GDM1 (cell line): ENCODE measurements at places on chromosomes 12 and 14.

DNA sequence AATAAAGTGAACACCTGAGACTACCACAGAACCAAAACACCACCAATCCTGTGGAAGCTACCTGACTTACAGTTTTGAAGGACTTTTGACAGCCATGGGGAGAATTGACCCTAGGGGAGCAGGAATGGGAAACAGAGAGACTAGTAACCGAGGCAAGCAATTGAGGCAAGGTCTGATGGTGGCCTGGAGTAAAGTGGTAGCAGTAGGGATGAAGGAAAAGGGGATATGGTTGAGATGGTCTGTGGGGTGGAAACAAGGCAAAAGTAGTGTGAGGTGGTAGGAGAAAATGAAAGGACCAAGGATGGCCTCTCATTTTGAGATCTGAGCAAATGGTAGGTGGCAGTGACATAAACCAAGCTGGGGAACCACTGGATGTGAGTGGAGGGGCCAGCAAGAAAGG lies 4.2 kb upstream of the IRF9 start:
- DNase-seq = no peak

DNA sequence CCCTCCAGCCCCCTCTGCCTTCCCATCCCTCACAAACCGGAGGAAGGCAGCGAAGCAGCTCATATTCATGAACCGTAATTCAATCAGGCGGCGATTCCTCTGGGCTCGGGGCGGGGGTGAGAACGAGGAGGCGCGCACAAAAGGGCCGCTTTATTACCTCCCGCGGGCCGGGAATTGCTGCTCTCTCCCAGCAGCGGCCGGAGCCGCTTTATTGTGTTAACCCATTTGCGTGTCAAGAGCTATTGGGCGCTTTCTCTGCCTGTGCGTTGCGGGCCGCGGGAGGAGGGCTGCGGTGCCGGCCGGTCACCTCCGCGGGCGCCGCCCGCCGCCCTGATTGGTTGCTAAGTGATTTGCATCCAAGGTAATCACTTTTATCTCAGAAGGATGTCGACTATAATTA lies 4.8 kb downstream of the FAM222A start:
- no peak for DNase-seq

GRCh38 chr12:95473231-95473883 lies 595 bp upstream of the METAP2 start:
- no peak for DNase-seq

DNA sequence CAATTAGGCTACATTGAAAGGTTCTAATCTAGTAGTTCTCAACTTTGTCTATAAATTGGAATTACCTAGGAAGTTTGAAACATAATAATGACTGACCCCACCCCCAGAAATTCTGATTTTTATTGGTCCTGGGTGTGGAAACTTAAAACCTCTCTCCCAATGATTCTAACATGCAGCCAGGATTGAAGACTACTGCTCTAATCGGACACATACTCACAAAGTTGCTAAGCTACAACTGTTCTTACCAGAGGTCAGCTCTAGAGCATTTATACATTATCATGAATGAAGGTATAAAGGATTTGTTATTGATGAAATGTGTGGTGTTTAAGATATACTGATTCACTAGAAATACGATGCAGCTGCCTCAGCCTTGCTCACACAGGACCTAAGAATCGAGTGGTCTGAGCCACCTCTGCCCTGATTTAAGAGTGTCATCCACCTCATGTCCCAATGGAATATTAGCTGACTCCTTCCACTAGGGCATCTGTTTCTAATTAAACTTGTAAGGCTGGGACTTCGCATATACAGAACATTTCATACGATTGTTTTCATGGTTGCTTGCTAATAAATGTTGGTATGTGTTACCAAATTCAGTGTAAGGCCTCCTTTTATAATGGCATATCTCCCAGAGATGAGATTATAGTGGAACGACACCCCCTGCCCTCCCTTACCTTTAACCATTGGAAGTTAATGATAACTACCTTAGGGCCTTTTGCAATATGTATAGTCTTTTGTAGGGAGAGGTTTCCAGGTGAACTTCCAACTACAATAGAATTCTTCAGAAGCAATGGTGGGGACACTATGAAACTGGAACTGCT lies 410.8 kb upstream of the PDE3A start:
- no peak for DNase-seq

DNA sequence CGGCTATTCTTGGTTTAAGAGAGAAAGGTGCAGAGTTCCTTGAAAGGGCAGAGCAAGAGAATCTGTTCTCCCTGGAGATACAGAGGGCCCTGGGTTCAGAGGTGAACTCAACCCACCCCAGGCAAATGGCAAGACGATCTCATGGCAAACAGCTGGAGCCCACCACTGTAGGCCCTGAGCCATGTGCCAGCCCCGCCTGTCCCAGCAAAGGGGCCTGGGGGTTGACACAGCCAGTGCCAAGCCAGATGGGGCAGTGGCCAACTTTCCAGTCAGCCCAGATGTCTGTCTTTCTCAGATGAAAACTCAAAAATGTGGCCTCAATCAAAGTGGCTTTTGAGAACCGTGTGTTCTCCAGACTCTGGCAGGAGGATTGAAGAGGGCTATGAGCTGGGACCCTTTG lies 51.8 kb downstream of the ISCA2 start:
- no peak for DNase-seq

DNA sequence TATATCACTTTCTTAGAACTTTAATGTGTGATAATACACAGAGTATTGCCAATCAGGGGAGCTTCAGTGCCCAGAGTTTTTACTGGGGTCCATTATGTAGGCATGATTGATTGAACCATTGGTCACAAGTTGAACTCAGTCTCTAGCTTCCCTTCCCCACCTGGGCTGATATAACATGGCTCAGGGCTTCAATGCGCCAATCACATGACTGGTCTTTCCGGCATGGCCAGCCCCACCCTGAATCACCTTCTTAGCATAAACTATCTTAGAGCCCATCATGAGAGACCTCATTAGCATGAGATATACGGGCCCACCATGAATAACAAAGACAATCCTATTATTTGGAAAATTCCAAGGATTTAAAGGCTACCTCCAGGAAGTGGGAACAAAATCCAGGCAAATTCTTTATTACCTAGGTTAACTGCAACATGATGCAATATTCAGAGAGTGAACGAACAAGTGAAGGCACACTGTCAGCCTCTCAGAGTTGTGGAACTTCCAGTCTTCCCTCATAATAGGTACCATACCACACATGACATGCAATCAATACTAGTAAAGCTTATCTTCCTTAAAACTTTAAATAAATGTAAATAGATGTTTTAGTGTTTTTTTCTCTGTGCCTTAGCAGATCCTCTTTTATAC lies 3.2 kb upstream of the CLEC4A start:
- DNase-seq = no peak

- DNase-seq = no peak
These were observed 416.3 kb upstream of the ATP2B1 start for GRCh38 chr12:90124914-90125313.

- DNase-seq = no peak
These were observed 75.4 kb downstream of the KNTC1 start for GRCh38 chr12:122602456-122602855.

- no peak for DNase-seq
These were observed 108.5 kb upstream of the ATF1 start for GRCh38 chr12:50655374-50655921.

DNA sequence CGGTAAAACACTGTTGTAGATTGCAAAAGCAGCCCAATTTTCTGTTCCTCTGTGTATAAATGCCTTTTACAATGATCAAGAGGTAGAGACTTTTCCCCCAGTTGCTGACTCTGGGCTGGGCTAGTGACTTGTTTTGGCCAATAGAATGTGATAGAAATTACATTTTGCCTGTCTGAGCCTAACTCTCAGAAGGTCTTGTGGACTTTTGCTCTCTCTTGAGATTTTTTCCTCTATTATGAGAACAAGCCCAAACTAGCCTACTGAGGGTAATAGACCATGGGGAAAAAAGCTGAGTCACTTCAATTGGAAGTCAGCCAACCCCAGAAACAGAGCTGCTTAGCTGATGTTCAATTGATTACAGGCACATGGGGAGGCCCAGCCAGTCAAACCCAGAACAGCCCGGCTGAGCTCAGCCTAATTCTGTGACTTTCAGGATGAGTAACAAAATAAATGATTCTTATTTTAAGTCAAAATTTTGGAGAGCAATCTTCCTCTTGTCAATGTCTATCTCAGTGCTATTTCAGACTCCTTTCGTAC lies 61.4 kb downstream of the MYF5 start:
- peak; percentile 59 for DNase-seq

GRCh38 chr12:3182426-3182825 lies 105.2 kb downstream of the TSPAN9 start:
- no peak for DNase-seq

DNA sequence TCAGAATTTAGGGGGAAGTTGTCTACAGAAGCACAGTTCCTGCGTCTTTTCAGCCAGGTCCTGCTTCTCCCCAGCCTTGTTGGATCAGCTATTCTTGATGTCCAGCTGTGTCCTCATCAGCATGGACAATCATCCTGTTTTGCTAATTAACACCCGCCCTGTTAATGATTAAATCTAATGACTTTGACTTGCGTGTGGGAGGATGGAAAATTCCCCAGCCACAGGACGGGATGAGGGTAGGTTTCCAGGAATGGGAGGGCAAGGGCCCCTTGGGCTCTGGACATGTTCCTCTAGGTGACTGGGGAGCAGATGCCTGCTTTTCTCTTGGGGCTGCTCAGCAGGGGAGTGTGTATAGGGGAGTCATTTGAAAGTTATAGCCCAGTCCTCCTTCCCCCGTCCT lies 5.3 kb upstream of the PPP1R1A start:
- no peak for DNase-seq

GRCh38 chr14:20219033-20219432 lies 4.5 kb upstream of the OR11H6 start:
- no peak for DNase-seq

DNA sequence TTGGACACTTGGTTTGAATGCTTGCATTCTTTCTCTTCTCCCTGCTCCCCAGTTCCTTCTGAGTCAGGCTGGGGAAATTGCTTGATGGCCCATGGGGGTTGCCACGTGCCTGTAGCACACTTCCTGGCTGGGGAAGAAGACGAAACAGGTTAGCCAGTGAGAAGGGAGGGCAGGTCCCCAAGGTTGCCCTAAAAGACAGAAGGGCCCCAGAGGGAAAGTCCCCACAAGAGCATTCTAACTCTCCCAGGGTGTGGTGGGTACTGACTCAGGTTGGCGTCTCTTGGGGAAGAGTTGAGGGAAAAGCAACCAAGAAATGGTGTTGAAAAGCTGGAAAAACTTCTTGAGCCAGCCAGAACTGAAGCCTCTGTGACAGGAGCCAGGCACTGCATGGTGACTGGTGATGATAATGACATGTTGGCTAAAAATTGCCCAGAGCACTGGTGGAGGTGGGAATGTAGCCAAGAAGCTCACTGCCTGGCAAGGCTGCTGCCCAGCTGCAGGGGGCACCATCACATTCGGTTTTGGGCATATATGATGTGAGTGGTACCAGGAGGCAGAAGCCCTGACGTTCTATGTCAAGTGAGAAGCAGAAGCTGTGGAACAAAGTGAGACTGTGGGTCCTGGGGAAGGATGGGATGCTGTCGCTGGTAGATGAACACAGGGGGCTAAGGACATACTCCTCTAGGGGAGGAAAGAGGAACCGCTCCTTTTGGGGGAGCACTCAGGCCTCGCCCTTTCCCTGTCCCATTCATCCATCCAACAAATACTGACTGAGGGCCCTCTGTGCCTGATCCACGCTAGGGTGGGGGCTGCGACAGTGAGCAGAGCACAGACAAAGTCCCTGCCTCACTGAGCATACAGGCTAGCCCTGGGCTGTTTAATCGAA lies 8.1 kb upstream of the RABGGTA start:
- DNase-seq = peak; percentile 41

DNA sequence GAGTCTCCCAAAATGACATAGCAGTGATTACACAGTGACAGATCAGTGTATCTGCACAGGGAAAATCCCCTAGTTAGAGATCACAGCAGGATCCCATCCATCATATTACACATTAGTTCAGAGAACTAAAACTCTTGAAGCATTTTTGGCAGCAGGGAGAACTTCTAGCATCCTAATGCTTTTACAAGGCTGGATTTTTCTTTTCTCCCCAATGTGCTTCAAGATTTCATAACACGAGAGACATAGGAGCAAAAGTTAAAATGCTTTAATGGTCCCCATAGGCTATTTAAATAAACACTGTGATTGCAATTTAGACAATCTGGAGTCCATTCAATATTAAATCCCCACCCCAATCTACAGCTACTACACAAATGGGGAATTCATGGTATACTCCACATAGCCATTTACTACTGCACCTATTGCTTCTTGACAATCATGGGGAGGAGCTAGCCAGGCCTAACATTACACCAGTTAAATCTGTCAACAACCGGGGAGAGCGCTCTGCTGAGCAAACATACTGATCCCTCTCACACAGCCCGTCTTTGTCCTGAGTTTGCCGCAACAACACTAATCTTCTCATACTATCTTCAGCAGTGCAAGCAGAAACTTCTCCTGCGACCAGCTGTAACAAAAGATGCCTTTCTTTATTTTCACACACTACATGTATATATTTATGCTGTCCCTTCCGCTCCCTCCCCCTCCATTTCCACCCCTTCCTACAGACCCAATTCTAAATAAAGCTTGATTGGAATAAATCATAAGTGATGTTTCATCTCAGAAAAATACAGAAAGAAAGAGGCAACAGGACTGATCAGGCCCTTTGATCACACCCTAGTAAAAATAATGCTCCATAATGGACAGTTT lies 120.3 kb upstream of the SOX5 start:
- no peak for DNase-seq

GRCh38 chr12:30000401-30000800 lies 216.7 kb upstream of the TMTC1 start:
- DNase-seq = no peak

- DNase-seq = no peak
These were observed 456.7 kb upstream of the DCN start for GRCh38 chr12:91639327-91639726.

DNA sequence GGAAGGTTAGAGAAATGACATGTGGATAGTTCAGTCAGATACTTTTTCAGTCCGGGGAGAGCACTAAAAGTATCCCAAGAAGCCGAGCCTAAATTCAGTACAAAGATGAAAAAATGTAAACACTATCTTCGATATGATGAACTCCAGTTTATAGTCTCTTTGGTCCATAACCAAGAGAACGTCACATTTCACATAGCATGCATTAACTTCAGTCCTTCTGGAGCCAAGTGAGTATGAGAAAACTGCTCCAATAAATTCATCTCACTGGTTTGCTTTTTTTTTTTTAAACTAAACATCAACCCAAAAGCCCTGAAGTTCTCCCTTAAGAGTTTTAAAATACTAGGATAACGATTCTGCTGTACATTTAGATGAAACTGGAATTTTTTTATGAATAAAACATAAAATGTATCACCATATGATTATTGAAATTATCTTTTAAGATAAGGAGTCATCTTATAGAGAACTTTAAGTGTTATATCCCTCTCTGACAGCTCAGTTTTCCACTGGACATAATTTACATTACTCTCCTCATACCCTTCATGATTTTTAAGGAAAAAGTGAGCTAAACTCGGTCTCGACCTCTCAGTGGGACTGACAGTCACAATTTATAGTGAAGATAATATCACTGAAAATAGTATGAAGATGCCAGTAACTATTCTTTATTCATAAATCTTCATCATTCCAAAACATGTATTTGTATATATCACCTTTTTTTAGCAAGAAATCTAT lies 841.5 kb upstream of the FLRT2 start:
- no peak for DNase-seq
